ENCODE measurements at places on chromosomes 1 and 21.

DNA sequence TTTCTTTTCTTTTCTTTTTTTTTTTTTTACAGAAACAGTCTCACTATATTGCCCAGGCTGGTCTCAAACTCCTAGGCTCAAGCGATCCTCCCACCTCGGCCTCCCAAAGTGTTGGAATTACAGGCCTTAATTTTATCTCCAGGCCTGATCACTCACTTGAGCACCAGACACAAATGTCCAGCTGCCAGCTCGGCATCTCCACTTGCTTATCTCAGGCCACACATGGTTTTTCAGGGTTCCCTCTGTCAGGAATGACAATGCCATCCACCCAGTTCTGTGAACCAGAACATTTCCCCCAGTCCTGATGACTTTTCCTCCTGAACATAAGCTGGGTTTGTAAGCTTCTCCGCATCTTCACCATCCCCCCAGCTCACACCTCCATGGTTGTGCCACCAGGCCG is 44.6 kb upstream of the ZNF281 start:
- no peak for DNase-seq

DNA sequence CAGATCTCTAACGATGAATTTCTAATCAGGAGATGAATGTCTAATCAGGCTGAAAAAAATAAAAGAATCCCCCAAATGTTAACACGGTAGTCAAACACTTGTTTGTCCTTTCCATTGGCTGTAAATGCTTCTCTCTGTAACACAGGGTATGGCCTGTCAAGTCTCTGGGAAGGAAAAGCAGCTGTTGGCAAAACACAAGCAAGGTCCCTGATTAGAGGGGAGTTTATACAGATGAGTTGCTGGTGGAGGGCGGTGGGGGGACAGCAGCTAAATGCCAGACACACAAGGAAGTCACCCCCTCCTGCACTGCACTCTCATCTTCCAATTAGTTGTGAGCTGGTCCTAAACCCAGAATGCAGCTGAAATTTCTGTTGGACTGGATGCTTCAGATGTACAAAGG is 51.0 kb downstream of the PGBD5 start:
- no peak for DNase-seq

GRCh38 chr1:211909395-211909794 is 78.8 kb upstream of the LPGAT1 start:
- DNase-seq, result no peak

DNA sequence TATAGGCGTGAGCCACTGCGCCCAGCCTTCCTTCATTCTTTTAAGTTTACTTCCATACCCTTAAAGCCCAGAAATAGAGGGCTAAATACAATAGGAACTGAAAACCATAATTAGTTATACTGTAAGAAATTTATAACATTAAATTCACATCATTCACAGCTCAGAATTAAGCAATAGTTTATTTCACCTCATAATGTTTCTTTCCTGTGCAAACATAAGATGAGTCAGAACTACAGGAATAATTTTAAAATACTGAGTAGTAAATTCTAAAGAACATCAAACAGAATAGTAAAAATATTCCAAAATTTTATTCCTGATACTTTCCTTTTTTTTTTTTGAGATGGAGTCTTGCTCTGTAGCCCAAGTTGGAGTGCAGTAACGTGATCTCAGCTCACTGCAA is 24.1 kb downstream of the POGZ start:
- DNase-seq, result no peak

- DNase-seq, result no peak
Observed at GRCh38 chr1:30837653-30838052, 70.9 kb downstream of the SDC3 start.

DNA sequence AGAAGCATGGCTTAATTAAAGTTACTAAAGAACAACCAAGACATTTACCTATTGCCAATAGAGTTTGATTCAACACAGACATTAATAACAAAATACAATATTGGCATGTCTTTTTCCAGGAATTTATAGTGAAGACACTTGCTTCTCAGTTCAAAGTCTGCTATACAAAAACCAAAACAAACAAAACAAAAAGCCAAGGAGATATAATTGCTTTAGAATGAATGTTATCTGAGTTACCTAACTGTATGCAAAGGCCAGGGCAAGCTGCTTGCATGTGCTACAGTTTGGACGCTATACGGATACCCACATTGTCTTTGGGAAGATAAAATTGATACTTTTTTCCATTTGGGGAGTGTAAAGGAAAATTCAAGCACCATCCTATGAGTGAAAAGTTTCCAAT is 13.6 kb downstream of the FMO5 start:
- DNase-seq, result no peak

GRCh38 chr1:64969305-64970046 is 3.1 kb upstream of the JAK1 start:
- DNase-seq, result no peak

DNA sequence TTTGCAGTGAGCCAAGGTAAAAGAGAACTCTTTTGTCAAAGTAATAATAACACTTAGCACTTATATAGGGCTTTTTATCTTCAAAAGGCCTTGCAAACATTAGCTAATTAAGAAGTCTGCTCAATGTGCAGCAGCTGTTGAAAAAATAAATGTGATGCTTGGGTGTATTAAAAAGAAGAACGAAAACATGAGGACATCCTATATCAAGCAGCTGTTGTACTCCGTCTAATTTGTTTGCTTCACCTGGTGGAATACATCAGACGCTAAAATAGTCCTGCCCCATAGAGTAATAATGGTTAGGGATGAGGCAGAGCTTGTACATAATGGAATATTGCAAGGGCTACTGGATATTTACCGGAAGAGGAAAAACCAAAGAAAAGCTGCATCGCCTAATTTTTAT is 299.5 kb downstream of the ST6GALNAC3 start:
- DNase-seq, result no peak

DNA sequence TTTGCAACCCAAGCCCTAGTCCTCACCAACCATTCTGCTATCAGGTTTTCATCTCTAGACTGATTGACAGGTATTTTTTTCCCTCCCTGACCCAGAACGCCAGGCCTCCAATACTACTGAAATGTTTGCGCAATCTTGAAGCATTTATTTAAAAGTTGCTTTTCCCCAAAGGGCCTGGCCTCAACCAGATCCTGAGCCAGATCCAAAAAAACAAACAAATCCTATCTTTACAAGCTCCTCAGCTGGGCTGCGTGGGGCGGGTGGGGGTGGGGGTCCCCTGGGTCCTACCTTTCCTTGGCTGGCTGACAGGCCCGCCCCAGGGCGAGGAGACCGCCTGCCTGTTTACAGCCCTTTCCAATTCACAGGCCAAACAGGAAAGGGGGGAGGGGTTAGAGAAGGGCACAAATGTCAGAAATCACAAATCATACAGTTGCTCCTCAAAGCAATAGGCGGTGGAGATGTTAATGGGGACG is 98.8 kb downstream of the FOXD2 start:
- no peak for DNase-seq

- no peak for DNase-seq
Observed at GRCh38 chr1:5836776-5837440, 155.3 kb downstream of the NPHP4 start.

GRCh38 chr21:41614511-41614910 is 106.6 kb upstream of the TMPRSS2 start:
- DNase-seq, result no peak

DNA sequence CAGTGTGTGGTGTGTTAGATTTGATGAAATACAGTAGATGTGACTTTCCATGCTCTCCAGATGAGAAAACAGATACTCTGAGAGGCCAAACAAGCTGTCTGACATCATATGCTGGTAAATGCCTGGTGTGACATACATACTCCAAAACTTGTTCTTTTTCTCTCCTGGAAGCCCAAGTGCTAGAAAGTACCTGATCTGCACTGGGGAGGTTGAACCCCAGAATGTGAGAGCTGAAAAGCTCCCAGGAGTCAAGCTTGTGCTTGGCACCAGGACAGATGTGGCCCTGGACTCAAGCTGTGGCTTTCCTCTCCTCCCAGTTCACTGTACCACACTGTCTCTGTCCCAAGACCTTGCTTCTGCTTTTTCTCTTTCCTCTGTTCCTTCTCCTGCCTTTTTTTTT is 389.0 kb upstream of the USP24 start:
- DNase-seq, result no peak

DNA sequence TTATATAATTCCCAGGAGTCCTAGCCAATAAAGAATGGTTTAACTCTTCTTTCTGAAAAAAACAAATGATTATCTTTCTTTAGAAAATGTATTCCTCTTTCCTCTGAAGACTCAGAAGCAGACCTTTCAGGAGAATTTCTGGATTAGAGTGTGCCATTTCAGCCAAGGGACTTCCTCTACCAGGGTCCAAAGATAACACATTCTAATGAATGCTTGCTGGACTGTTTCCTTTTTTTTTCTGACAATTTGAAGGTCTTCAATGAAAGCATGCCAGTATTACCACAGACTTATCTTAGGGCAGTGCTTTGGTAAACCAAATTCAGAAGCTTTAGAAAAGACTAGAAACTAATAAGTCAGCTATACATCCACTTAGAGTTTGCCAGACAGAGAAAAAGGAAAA is 80.5 kb downstream of the RERE start:
- no peak for DNase-seq

DNA sequence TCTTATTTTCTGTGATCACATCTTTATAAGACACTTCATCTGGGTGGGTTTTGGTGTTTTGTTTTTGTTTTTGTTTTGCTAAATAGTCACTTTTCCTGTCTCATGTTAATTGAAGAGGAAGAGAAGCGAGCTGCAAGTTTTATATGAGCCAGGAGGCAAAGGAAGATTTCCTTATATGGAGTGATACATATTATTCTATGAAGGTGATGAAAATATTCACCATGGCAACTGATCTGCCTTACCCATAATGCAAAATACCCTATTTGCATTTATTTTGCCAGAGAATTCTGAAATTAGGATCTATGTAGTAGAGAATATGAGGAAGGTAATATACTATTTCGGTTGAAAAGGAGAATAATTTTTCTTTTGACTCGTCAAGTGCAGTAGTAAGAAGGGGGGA is 13.9 kb downstream of the CXADR start:
- DNase-seq, result no peak

DNA sequence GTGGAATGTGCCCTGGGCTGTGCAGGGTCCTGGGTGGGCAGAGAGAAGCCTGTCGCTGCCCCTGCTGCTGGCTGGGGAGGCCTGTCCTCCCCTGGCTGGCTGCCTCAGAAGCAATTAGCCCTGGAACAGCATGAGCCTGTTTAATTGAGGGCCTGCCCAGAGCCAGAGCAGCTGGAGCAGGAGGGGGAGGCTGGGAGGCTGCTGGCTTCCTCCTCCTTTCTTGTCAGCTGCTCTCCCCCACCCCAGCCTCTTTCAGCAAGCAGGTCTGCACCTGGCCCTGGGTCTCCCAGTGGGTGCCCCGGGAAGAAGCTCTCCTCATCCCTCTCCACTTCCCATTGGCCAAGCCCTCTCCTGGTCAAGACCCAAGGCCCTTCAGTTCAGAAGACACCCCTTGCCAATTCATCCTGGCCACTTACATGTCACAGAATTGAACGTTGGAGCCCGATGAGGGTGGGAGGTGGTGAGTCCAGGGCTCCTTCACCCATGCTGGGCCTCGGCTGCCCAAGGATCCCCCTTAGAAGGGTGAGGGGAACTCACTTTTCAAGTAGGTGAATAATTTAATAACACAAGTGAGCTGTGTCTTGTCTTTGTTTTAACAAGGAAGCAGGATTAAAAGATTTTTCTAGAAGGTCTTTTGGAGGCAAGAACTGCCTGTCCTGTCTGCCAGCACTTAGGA is 13.2 kb downstream of the AMPD2 start:
- DNase-seq, result no peak

DNA sequence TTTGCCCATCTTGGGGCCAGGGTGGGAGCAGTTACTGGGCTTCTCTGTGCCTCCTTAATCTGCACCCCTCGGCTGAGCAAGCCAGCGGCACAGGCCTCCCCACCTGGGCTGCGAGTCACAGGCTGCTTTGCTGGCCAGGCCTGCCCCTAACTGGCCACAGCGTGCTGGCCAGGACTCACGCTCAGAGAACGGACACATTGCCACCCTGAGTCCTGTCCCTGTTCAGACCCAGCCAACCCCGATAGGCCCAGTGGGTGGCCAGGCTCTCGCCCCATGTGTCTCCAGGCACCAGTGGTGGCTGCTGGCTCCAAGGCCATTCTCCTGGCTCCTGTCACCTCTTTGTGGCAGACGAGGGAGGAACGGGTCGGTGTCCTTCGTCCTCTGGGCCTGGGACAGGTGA is 61.3 kb downstream of the MORN1 start:
- DNase-seq, result no peak

- no peak for DNase-seq
Observed at GRCh38 chr1:72693899-72694298, 411.6 kb upstream of the NEGR1 start.

DNA sequence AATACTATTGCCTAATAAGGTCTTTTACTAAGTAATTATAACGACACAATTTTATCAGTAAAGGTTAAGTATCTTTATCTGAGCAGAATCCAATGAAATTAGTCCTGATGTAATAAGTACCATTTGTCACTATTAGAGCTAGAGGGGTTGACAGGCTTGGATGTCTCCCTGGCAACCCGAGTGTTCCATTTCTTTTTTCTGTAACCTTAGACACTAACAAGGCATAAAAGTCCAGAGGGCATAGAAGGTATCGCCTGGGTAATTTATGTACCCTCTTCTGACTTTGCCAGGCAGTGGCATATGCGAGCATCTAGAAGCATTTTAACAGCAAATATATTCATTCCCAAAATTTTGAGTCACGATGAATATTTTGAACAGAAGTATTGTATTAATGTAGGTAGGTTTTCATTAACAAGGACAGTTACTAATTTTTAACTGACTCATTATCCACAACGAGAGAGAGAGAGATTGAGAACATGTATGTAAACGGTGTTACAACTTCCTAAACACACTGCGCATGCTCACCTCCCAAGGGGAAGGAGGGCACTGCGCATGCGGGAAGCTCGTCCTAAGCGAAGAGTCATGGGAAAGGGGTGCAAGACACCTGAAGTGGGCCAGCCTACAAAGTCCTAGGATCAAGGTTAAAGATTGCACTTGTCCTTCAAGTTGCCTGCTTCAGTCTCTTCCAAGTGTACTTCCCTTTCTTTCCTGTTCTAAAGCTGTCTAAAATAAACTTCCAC is 423.9 kb downstream of the DSCAM start:
- no peak for DNase-seq

- no peak for DNase-seq
Observed at GRCh38 chr1:168932539-168932938, 174.0 kb upstream of the ATP1B1 start.

DNA sequence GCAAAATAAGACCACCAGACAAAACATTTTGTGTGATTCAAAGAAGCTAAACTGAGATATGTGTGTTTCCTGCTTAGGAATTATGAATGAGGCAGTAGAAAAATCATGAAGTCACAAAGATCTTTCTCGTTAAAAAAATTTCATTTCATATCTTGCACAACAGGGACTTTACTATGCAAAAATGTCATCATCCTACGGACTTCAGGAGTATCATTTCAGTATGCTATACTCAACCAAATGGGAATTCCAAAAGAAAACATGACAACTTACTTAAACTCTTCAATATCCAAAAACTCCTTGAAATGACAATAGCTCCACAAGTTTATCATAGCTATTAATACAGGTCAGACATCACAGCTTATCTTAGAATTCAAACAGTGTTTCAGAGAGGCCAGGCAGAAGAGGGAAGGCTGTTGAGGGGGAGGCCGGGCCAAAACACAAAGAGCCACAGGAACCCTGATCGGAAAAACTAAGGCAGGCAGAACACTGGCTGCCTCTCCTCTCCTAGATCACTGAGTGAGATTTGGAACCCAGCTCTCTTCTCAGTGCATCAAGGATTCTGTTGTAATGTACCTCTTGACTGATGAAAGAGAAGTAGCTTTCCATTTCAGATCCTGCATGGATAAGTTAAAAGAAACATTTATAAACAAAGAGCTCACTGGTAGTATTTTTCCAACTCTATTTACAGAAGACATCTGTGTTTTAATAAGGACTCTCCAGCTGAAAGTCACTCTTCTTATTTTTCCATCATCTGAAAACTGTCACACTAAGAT is 66.9 kb downstream of the TESK2 start:
- DNase-seq, result no peak
